ENCODE measurements at places on chromosomes 2 and 18.

GRCh38 chr2:189178726-189179569, 613 bp downstream of the COL5A2 start:
- DNase-seq: no peak

- no peak for DNase-seq
Observed at GRCh38 chr18:34509879-34510586, 200.1 kb upstream of the DTNA start.

DNA sequence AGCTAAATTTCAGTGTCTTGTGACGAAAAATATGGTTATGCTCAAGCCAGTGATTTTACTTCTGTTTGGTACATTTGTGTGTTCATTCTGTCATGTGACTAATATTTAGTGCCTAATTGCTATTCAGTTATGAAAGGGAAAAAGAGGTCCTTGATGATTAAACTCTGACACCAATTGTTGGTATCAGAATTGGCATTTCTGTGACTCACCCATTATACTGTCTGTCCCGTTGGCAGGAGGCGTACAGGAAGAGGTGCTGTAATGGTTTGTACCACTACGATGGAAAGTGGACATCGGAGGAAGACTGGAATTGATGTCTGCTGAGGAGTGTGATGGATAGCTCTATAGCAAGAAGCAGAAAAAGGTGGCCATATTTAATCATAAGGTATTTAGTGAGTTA, 310.4 kb upstream of the CCDC68 start:
- DNase-seq: no peak

DNA sequence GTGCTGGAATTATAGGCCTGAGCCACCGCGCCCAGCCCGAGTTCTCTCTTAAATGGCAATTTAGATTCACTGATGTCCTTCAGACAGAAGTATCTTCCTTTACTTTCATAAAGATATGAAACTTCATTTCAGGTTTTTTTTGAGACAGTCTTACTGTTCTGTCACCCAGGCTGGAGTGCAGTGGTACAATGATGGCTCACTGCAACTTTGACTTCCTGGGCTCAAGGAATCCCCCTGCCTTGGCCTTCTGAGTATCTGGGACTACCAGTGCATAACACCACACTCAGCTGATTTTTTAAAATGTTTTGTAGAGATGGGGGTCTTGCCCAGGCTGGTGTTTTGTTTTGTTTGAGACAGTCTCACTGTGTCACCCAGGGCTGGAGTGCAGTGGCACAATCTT, 13.2 kb downstream of the ITGB1BP1 start:
- no peak for DNase-seq

DNA sequence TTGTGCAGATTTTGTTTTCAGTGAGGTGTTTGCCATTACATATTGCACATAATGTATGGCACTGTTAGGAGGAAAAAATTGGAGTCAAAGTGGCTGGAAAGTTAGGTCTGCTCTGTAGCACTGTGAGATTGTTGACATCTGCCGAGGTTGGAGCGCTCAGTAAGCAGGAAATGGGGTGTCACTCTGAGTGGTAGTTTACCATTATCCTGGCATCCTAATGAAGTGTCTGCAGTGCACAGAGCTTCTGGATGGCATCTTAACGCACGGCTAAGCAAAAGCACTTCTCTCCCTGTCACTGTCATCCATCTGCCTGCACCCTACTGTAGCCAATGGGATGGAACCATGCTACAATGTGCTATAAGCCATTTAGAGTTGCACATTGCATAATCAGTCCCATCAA, 561.9 kb downstream of the ARHGAP15 start:
- DNase-seq: no peak

DNA sequence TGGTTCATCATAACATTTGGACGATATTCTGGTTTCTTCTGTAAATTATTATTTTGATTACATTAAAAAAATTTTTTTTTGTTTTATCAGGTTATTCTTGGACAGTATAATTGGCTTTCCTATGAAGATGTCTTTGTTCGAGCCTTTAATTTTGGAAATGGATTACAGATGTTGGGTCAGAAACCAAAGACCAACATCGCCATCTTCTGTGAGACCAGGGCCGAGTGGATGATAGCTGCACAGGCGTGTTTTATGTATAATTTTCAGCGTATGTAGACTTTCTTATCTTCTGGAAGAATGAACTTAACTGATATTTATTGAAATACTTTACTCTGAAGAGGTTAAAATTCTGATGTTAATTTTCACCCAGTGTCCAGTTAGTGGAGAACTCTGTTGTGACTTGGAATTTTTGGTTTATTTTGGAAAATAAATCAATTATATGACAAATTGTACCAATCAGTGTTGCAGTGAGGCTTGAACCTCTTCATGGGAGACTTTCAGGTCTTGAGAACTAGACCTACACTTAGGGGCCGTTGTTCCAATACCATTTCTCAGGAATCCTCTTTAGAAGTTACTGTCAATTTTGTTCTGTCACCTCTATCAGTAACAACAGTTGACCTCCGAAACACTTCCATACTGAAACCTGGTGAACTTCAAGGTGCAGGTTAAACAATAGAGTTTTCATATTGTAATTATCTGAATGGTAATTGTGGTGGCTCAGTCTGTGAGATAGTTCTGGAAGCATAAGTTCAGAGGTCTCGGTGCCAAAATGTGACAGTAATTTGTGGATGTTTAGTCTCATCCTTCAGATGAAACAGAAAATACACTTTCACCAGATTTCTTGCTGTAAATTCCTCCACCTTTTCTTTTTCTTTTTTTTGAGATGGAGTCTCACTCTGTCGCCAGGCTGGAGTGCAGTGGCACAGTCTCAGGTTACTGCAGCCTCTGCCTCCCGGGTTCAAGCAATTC, 55.7 kb downstream of the ACSL3 start:
- no peak for DNase-seq

DNA sequence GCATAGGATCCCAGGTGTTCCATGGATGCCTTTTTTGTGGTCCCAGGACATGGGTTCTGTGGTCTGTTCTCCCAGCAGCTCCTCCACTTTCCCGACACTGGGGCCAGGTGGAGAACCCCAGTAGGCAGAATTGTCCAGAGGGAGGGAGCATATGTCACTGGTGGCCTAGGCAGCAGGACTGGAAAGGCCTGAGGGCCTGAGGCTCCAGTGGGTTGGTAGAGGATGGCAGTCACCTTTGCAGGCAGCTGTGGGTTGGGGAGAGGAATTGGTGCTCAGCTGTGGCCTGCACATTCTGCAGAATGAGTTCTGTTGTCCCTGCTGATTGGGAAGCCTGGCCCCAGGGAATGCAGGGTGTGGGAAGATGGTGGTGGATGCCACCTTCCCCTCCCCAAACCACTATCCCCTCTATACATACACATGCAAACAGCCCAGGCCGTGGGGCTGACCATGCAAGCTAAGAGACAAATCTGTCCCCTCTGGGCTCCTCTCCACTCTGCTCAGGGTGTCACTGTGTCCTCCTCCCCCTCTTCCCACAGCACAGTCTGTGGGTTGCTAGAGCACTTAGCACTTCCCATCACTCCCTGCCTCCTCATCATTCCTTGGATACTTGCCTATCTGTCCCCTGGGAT, 11.4 kb downstream of the CTIF start:
- DNase-seq: no peak

DNA sequence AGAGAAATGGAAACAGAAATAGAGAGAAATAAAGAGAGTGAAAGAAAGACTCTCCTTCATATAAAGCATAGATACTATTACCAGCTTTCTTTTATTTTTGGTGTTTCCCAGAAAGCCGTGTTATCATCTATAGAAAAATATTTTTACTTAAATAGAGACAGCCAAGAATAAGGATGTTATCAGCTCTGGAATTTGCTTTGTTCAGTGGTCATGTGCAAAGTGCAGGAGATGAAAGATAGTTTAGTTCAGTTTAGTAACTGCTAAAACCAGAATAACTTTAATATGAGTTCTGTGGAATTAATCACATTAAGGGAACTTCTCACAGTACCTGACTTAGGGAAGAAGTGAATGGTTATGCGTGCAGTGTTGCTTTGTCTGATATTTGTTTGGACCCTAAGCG, 140.4 kb downstream of the CALCRL start:
- no peak for DNase-seq

- no peak for DNase-seq
Observed at GRCh38 chr2:192286093-192286701, 91.5 kb upstream of the TMEFF2 start.

DNA sequence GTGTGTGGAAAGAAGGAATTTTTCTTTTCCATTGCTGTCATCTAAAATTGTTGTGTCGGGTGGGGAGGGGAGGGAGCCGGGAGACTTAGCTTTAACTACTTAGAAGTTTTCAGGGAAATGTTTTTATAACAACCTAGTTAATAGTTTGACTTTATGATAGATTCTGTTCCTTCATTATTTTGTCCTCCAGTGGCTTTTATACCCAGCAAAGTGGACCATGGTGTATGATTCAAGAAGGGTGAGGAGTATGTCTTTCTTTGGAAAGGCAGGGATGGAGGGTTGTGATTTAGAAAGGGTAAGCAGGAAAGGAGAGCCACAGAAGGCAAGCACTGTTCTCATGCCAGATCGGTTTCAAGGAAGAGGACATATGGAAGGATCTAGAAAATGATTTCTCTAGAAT, 261.8 kb downstream of the NEDD4L start:
- DNase-seq: no peak

- no peak for DNase-seq
Observed at GRCh38 chr2:72681016-72681995, 144.5 kb downstream of the EXOC6B start.

- DNase-seq: no peak
Observed at GRCh38 chr2:160411955-160412354, 81.7 kb downstream of the RBMS1 start.

GRCh38 chr18:34370704-34371395, 146.1 kb upstream of the NOL4 start:
- no peak for DNase-seq

GRCh38 chr18:26783170-26783569, 82.3 kb downstream of the AQP4 start:
- DNase-seq: no peak

- no peak for DNase-seq
Observed at GRCh38 chr2:61187085-61187484, 25.1 kb downstream of the C2orf74 start.

- no peak for DNase-seq
Observed at GRCh38 chr2:62808554-62808953, 103.0 kb downstream of the EHBP1 start.

- DNase-seq: no peak
Observed at GRCh38 chr2:24797644-24798043, 4.4 kb downstream of the CENPO start.

DNA sequence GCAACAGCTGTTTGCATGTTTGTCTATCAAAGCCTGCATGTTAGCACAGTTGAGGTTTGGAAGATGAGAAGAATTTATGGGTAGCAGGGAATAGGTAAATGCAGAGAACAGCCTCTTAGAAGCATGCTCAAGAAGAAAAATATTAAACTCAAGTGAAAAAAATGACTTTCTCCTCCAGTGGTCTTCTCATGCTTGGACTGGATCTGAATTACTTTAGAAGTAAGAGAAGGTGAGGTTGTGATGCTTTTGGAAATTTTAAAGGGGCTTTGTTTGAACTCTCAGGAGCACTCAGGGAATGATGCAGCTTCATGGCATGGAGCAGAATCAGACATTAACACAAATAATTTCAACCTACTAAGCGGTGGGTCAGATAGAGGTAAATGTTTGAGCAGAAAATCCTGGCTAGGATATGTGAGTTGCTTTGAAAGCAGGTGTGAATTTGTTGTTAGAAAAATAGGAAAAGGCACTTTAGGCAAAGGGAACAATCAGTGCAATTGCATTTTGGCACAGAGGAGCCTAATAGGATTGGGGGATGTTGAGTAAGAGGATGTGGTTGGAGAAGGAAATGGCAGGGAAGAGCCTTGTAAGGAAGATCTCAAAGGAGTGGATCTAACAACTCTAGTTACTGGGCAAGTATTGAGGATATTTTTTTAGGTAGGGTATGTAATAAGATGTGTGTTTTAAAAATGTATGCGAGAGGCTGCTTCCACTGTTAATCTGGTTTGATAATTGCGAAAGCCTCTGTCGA, 76.3 kb downstream of the DDX1 start:
- no peak for DNase-seq

GRCh38 chr2:210445116-210445707, 31.3 kb downstream of the LANCL1 start:
- DNase-seq: no peak

DNA sequence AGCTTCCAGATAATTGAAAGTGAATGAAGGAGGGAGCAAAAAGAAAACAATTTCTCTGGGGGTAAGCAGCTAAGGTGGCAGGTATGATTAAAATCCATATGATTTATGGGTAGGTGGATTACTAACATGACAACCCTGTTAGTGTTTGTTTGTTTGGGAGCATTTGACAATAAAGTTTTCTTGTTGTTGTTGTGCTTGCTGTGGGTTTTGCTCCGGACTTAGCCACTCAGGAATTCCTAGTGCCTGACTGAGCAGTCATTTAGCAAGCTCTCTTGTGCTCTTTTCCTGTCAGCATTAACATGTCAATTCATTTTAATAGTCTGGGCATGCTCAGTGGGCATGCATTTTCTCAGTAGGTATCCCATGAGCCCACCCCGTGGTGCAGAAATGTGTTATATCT, 674.8 kb upstream of the ZEB2 start:
- DNase-seq: no peak

DNA sequence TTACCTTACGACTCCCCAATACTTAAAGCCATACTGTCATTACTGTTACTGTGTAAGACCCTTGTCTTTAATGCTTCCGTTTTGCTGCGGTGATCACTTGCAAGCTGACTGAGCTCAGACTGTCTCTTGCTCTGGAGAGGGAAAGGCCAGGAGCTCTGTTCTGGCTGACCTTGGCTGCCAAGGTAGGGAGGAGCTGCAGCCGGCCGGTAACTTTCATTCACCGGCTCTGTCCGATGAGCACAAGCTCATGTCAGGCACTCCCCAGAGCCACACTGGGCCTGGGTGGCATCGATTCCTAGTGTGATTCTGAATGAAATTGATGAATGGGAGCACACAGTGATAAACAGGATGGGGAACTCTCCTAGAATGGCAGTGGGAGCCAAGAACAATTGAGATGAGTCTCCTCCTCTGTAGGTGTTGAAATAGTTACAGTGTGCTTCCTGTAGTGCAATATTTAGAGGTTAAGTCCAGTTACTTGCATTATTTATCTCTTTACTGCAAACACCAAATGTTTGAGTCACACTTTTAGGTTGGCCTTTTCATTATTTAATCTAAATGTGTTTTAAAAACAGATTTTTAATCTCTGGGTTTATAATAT, 100.9 kb downstream of the ATP9B start:
- no peak for DNase-seq

GRCh38 chr2:55478610-55479304, 40.8 kb upstream of the CFAP36 start:
- no peak for DNase-seq

Measured in activated T-cell treated with anti-CD3 and anti-CD28 coated beads, Interleukin-2, amount 50 U/mL, for 48 hours (primary cell).